Right forelimb (tissue), 1 donor: ENCODE measurements at places on chromosomes 12 and 14.

- DNase-seq: no peak
These were observed 46.4 kb downstream of the RESF1 start for GRCh38 chr12:32005496-32006125.

- no peak for DNase-seq
These were observed 43.6 kb downstream of the PAPLN start for GRCh38 chr14:73280903-73281302.

GRCh38 chr14:69005432-69006148 lies 26.5 kb upstream of the ACTN1 start:
- DNase-seq: no peak

DNA sequence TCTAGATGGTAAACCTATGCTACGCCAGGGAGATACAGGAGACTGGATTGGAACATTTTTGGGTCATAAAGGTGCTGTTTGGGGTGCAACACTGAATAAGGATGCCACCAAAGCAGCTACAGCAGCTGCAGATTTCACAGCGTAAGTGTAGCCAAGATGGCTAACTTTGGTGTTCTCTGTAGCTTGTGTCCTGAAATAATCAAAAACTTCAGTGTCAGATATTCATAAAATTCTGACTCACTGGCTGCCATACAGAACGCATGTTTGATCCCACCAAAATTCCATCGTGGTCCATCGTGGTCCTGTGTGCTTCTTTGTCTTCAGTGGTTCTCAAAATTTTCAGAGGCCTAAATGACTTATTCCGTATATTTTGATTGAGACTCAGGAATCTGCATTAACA lies 1.3 kb downstream of the STRAP start:
- DNase-seq: no peak

GRCh38 chr12:50317203-50317602 lies 33.9 kb upstream of the LIMA1 start:
- DNase-seq: no peak

GRCh38 chr12:109710205-109710746 lies 3.3 kb upstream of the FAM222A start:
- no peak for DNase-seq

DNA sequence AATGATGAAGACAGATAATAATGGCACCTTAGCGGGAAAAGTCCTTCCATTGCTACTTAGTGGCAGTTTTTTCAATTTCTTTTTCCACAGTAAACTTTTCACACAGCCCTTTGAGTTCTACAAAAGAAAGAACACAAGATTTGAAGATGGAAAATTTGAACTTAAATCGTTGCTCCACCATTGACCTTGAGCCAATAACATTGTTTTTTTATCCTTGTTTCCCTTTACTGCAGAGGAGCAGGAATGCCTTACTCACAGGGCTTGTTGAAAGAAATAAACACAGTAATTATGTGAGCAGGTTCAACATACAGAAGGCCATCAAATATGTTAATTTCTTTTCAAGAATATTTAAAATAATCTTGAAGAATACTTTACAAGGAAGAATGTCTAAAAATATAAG lies 181.5 kb upstream of the KRR1 start:
- no peak for DNase-seq

GRCh38 chr12:32031109-32031508 lies 71.9 kb downstream of the RESF1 start:
- DNase-seq: no peak

DNA sequence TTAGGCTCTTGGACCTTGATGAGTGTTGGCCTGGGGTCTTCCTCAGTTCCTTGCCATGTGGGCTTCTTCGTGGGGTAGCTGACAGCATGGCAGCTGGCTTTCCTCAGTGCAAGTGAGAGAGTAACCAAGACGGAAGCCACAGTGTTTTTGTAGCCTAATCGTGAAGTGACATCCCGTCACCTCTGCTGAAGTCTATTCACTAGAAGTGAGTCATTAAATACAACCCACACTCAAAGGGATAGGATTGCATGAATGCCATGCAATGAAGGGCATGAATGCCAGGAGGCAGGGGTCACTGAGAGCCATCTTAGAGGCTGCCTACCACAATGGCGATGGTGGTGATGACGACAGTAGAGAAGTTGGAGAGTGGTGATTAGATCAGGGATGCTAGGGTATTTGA lies 13.5 kb upstream of the ASIC1 start:
- no peak for DNase-seq

- DNase-seq: peak; percentile 44
These were observed 201.2 kb downstream of the DPF3 start for GRCh38 chr14:72692696-72693095.

- no peak for DNase-seq
These were observed 32.2 kb upstream of the NPFF start for GRCh38 chr12:53539526-53539925.

DNA sequence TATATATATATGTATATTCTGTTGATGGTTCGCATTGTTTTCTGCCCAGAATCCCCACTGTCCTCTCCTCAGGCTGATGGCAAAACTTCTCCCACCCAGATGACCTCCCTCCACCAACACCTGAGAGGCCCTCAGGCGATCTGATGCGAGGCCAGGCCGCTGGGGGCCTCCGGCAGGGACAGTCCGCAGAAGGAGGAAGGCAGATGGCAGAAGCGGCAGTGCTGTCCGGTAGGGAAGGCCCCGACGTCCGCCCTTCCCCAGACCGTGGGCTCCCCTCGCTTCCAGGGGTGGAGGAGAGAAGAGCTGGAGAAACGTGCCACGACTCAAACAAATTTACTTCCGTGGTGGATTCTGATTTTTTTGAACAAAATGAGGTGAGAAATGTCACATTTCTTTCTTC lies 178.3 kb upstream of the RGS6 start:
- no peak for DNase-seq

DNA sequence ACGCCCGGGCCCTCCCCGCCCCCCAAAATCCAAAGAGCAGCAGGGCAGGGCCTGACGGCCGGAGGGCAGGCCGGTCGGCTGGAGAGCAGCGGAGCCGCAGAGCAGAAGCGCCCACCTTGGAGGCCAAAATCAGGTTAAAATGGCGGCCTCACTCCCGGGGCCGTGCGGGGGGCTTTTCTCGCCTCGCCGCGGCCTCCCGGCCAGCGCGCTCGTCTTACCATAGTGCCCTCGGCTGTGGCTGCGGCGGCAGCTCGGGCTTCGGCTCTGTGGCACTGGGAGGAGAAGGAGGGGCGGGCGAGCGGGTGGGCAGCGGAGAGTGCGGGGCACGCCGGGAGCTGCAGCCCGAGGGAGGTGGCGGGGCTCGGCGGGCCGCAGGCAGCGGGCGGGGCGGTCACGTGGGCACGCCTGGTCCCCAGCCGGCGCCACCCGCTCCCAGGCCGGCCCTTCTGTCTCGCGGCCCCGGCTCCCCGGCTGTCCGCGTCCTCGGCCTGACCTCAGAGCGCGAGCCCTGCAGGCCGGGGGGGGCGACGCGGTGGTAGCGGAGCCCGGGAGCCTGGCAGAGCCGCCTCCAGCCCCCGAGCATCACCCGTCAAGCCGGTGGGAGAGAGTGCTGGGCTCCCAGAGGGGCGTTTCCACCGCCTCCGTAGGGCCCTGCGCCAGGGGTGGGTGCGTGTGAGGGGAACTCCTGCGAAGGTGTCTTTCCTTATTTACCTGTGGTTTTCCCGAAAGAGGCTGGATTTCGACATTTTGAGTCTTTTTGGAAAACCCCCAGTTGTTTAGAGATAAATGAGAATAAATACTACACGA lies at the start of gene CFL2:
TSS of gene CFL2 (minus strand) at position 274 of the 807 bp plus-strand sequence. CDS start at position 221, 53 bp downstream.
- DNase-seq: peak; percentile 89

DNA sequence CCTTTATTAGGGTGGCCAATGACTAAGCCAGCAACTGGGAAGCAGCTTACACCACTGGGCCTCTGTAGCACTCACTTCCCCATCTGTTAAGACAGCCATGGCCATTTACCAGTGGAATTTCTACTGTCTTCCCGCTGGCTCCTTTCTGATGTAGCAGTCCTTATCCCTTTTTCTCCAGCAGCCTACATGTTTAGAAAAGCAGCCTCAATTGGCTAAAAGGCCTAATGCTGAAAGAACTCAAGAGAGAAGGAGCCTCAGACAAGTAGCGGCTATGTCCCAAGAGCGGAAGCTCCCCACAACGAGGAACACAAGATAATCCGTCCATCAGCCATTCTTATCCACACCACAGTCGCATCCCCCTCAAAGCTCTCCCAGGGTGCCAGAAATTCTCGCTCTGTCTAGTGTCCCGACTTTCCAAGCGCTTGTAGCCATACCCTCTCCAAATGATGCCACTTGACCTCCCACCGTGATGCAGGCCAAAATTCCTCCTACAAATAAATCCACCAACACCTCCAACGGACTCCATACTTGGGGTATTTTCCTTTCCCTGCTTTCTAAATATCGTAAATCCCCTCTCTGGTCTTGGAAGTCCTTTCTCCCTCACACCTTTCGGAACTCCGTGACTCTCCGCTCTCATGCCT lies 624 bp downstream of the M6PR start:
- no peak for DNase-seq

DNA sequence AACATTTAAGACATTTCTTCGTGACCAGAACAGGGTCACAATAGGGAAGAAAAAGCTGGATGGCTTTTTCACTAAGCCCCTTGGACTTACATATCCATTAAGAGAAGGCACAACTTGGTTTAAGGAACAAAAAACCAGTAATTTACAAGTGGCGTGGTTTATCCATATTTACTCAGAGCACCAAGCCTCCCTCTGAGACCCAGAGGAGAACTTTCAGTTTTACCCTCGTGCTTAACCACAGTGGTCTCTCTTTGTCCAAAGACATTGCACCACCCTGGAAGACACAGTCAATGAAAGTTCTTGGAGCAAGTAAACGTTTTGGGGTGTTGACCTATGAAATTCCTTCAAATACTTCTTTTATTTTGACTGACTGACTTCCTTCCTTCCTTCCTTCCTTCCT lies 52.5 kb downstream of the SSPN start:
- no peak for DNase-seq

DNA sequence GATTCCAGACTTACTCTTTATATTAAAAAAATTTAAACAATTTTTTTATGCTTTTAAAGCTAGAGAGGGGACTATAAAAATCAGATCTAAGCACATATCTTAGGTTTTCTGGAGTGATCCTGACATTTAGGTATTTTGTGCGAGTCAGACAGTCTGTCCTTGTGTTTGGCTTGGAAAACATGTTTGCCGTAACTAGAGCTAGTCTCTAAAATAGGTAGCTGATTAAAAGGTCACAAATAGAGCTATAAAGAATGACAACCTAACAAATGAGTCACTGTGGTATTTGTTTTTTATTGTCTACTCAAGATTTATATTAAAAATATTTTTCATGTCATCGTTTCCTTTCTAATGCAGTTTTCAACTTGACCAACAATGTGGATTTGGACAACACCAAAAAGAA lies 73.4 kb downstream of the MNAT1 start:
- no peak for DNase-seq

DNA sequence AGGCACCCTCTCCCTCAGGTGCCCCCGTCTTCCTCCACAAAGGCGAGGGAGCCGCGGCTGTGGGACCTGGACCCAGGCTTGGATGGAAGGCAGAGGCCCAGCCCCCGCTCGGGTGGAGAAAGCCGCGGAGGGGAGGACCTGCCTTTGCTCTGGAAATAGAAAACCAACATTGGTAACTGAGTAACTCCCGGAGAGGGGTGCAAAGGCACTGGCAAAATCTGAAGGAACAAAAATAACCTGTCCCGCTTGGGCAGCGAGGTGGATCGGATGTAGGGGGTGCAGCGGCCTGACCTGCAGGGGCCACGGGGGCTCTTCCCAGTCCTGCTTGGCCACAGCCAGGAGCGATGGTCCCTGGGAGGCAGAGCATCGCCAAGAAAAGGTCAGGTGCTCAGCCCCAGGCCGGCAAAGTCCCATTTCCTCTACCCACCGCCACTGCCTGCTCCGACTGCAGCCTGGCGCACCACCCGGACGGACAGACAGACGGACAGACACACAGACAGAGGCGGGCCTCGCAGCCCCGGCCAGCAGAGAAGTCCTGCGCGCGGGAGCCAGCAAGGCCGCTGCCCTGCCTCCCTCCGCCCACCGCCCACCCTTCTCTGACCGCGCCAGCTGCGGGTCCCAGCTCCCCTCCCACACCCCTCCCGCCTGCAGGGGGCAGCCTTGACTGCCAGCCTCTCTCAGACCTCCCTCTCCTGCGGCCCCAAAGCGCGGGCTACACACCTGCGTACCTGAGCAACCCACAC lies 21.4 kb upstream of the TMEM106C start:
- no peak for DNase-seq

GRCh38 chr12:7444076-7444475 lies at the start of gene CD163L1:
CD163L1 (minus strand) TSS chr12:7444153; CDS start chr12:7444127, 26 bp downstream.
- no peak for DNase-seq

- no peak for DNase-seq
These were observed 19.9 kb upstream of the COCH start for GRCh38 chr14:30854492-30854891.

GRCh38 chr14:97215263-97215969 lies 418.2 kb downstream of the VRK1 start:
- DNase-seq: no peak

GRCh38 chr12:76176940-76177339 lies 92.5 kb upstream of the NAP1L1 start:
- DNase-seq: no peak

DNA sequence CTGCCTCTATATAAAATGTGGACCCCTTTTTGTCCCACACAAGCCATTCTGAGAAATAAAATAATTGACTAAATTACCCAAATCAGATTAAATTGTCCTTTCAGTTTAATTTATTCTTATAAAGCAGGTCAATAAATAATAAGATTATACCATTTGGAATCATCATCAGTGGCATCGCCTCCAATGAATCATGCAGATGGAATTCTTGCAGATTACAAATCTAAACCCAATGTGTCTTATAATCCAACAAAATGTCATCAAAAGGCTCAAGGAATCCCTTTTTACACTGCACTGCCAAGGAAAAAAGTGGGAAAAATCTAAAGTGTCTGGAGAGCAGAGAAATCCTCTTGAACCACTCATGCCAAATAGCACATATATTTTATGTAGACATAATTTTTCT lies 138.2 kb upstream of the TSPAN8 start:
- no peak for DNase-seq

- no peak for DNase-seq
These were observed at the start of gene CTSG for GRCh38 chr14:24576182-24576581. CTSG (minus strand) TSS chr14:24576250; CDS start chr14:24576223, 27 bp downstream.

GRCh38 chr12:26732005-26732908 lies 100.7 kb downstream of the ITPR2 start:
- no peak for DNase-seq

- no peak for DNase-seq
These were observed 14.0 kb upstream of the PEX5 start for GRCh38 chr12:7175493-7175892.
